Central memory CD8-positive, alpha-beta T cell (primary cell): ENCODE measurements at places on chromosomes 4 and X.

- DNase-seq: no peak
Measured at GRCh38 chrX:153782871-153783270, 2.0 kb downstream of the SRPK3 start.

DNA sequence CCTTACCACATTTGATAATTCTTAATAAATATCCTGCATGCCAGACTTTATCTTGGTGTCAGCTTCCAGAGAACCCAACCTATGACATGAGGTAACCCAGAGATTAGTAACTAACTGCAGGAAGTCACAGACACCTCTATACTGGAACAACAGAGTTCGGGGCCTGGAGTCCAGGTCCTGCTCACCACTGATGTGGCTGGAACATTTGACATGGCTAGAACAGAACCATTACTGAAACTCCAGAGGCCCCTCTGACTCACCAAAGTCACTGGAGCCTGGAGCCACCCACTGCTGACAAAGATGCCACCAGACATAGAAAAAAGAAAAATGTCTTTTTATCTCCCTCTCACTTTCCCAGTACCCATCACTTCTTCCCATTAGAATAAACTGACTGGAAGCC lies 403.7 kb downstream of the MID1IP1 start:
- no peak for DNase-seq

DNA sequence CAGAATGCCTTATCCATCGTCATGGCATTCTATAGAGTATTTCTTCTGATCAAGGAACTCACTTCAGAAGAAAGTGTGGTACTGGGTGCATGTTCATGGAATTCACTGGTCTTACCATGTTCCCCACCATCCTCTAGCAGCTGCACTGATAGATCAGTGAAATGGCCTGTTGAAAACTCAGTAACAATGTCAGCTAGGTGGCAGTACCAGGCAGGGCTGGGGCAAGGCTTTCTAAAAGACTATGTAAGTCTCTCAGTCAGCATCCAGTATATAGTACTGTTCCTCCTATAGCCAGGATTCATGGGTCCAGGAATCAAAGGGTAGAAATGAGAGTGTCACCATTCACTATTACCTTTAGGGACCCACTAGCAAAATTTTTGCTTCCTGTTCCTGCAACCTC lies 15.8 kb upstream of the LDB2 start:
- DNase-seq: no peak

GRCh38 chr4:185938654-185939053 lies 126.7 kb upstream of the SORBS2 start:
- DNase-seq: no peak

- DNase-seq: no peak
Measured at GRCh38 chrX:34275699-34276098, 143.6 kb upstream of the FAM47A start.

- no peak for DNase-seq
Measured at GRCh38 chrX:482192-482701, 95.5 kb upstream of the PPP2R3B start.

- no peak for DNase-seq
Measured at GRCh38 chr4:145755802-145756201, 75.9 kb downstream of the C4orf51 start.

GRCh38 chrX:79452881-79453280 lies 85.7 kb upstream of the ITM2A start:
- no peak for DNase-seq

GRCh38 chr4:87321888-87322287 lies 794 bp downstream of the HSD17B13 start:
- DNase-seq: no peak

GRCh38 chr4:38154681-38155588 lies 194.7 kb downstream of the PTTG2 start:
- no peak for DNase-seq

DNA sequence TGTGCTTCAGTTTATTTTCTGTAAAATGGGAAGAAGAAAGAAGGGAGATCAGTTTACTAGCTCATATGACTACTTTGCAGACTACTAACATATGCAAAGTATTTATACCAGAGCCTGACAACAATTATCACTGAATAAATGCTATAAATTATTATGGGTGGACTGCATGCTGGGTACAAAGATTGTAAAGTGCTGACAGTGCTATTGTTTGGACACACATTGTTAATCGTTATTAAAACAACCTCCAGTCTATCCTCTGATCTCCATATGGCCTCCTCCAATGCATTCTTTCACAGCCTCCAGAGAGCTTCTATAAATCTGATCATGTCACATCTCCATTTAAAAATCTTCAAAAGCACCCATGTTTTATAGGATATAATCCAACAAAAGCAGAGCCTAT lies 90.1 kb upstream of the HS3ST1 start:
- no peak for DNase-seq

GRCh38 chr4:174490451-174490961 lies 31.8 kb downstream of the HPGD start:
- DNase-seq: no peak

GRCh38 chrX:132819711-132820264 lies 138.6 kb downstream of the HS6ST2 start:
- DNase-seq: no peak

GRCh38 chrX:24860140-24860539 lies 155.6 kb downstream of the ARX start:
- DNase-seq: no peak

DNA sequence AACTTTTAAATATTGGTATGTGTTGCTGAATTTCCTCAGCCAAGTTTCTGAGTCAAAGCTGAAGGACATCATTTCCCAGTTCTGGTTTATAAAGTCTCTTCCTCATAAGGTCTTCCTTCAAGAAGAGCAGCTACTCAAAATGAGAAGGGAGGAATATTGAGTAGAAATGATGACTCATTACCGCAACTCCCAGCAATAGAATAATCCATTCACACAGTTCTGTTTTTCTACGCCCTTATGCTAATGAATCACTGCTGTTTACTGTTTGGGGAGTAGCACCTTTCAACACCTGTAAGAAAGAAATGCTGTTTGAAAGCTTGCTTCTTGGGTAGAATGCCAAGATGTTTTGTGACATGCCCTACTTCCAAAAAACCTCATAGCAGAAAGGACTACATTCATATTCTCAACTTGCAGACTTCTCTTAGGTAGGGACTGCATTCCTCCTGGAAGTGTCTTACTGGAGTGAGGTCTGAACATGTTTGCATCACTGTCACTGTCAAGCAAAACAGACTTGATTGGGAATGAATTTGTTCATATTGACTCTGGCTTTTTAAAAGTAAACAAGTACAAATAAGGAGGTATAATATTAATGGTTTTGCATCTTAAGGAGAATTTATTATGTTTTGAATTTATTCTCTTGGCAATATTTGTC lies 147.2 kb upstream of the BANK1 start:
- no peak for DNase-seq

DNA sequence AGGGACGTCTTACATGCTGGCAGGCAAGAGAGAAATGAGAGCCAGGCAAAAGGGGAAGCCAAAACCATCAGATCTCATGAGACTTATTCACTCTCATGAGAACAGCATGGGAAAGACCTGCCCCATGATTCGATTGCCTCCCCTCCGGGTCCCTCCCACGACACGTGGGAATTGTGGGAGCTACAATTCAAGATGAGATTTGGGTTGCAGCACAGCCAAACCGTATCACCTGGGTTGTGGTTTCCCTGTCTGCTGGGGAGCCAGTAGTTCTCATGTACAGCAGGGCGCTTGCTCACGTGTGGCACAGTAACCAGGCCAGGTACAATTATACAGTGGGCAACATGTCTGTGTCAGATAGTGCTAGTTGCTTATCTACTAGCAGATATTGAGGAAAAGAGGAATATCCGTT lies 11.1 kb upstream of the RS1 start:
- DNase-seq: no peak

DNA sequence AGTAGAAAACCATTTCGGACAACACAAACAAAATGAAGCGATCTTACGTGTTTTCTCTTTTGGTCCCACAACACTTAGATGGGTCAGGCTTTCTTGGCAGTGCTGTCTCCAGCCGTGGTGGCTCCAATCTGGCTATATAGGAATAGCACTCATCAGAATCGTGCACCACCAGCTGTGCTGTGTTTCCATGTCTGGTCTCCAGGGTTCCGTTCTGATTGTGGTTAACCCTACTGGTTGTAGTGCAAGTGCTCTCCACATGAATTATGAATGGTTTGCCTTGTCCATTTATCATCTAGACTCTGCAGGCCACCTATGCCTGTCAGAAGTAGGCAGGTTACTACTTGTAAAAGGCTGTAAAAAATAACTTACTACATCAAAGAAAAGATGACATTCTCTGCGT lies 536.3 kb downstream of the IQCM start:
- no peak for DNase-seq

DNA sequence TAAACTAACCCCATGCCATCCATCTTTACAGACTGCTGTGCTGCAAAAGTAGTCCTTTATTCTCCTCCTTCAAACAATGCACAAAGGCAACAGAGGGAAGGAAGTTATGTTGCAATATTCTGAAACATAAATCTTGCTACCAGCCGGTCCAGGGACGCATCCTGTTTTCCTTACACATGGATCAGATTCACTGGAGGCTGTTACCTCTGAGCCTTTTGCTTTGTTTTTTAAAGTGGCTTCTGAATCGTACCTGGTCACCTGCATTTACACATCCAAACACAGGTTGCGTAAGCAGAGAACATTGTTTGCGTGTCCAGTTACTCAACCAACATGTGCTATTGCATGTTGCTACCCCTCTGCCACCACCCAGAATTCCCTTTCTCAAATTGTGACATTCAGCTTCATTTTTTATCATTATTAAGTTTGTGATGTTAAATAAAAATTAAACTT lies 8.8 kb downstream of the PPARGC1A start:
- DNase-seq: no peak

GRCh38 chr4:30473225-30473624 lies 246.9 kb upstream of the PCDH7 start:
- no peak for DNase-seq

- DNase-seq: no peak
Measured at GRCh38 chr4:89064848-89065247, 7.9 kb upstream of the FAM13A start.

DNA sequence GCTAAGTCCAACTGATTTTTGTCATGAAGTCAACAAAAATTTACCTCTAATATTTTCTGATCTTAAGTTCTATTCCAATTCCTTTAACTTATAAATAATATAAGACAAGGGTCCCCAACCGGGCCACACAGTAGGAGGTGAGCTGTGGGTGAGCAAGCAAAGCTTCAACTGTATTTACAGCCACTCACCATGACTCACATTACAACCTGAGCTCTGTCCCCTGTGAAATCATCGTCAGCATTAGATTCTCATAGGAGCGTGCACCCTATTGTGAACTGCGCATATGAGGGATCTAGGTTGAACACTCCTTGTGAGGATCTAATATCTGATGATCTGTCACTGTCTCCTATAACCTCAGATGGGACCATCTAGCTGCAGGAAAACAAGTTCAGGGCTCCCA lies 227.4 kb downstream of the MAPK10 start:
- DNase-seq: no peak

DNA sequence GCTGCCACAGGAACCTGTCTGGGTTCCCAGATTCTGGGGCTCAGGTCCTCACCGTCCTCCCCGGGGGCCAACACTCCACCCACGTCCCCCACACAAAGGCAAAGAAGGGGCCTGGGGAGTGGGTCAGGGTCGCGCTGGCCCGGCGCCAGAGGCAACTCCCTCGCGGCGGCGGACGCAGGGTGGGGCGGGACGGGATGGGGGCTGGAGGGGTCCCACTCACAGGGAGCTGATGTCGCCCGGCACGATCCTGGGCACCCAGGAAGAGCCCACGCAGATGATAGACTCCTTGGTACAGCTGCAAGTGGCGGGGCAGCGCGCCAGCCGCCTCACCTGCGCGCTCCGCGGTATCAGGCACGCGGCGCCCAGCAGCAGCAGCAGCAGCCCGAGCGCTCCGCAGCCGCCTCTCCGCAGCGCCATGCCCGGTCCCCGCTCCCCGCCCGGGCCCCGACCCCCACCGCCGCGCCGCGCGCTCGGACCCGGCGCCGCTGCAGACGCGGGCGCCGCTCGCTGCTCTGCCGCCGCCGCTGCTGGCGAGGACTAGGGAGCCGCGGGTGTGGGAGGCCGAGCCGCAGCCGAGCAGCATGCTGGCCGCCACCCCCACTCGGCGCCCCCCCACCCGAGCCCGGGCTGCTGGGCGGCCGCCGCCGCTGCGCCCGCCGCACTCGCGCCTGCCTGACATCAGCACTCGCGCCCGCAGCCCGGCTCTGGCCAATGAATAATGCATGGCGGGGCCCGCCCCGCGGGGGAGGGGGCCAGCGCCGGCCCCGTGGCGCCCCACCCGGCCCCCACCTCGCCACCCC lies at the start of gene LGI2:
Gene LGI2, minus strand, starts transcription at position 670 of the 800 bp plus-strand sequence. Its CDS starts 253 bp downstream, at position 417.
- no peak for DNase-seq

- no peak for DNase-seq
Measured at GRCh38 chr4:55253948-55254593, 92.0 kb upstream of the SRD5A3 start.

DNA sequence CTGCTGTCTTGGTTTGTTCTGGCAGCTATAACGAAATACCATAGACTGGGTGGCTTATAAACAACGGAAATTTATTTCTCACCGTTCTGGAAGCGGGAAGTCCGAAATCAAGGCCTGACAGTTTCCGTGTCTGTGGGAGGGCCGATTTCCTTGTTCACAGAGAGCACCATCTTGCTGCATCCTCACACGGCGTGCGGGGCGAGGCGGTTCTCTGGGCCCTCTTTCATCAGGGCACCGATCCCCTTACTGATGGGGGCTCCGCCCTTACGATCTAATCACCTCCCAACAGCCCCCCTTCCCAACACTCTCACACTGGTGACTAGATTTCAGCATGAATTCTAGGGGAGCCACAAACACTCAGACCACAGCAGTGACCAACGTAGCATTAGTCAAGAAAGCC lies 578.3 kb upstream of the FAT1 start:
- no peak for DNase-seq

- DNase-seq: no peak
Measured at GRCh38 chr4:168639914-168640313, 143.1 kb downstream of the PALLD start.

DNA sequence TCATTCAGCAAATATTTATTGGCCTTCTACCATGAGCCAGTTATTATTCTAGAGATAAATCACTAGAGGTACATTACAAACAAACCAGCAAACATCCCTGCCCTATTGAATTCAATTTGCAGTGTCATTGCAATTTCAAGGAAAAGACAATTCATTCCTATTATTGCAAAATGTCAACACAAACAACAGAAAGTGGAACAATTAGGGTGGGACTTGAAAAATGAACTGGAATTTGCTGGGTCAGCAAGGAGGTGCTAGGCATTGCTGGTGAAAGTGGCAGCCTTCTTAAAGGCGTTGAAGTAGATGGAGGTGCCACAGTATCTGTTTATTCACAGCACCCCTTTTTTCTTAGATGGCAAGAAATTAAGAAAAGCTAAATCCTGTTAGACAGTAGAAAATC lies 224.0 kb upstream of the BMP3 start:
- DNase-seq: no peak

GRCh38 chr4:94833394-94833793 lies 75.6 kb downstream of the BMPR1B start:
- no peak for DNase-seq

GRCh38 chr4:184232202-184232601 lies 14.5 kb upstream of the ENPP6 start:
- DNase-seq: no peak

- no peak for DNase-seq
Measured at GRCh38 chr4:84964995-84965552, 1.4 kb downstream of the WDFY3 start.
